ENCODE measurements at places on chromosomes 16 and 17.

GRCh38 chr16:79182616-79183015 lies 417.9 kb downstream of the MAF start:
- no peak for DNase-seq

- DNase-seq = no peak
Observed at GRCh38 chr17:66228887-66229782, at the start of gene APOH. TSS of gene APOH (minus strand) at chr17:66229415. CDS start at chr17:66229379, 36 bp downstream.

- DNase-seq = no peak
Observed at GRCh38 chr16:80752541-80752940, 51.9 kb downstream of the CDYL2 start.

DNA sequence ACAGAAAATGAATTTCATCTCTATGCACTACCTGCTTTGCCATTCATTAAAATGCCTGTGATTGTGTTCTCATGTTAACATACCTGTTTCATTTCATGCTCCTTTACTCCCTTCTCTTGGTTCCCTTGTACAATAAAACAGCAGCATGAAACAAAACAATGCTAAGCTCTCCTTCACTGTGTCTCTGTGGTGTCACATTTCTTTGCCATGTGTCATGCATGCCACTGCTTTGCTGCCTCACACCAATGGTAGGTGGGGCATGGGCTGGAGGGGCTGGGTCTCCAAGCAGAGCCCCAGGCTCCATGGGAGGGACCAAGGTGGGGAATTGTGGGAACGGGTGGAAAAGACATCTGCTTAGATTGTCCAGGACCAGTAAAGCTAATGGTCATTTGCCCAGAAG lies 83.6 kb downstream of the RGS9 start:
- DNase-seq = no peak

GRCh38 chr16:84096447-84097005 lies 20.2 kb downstream of the MBTPS1 start:
- DNase-seq = no peak

- no peak for DNase-seq
Observed at GRCh38 chr16:53453928-53454327, 19.7 kb downstream of the RBL2 start.

GRCh38 chr17:60914078-60914477 lies 236.4 kb downstream of the BCAS3 start:
- DNase-seq = no peak

- DNase-seq = no peak
Observed at GRCh38 chr16:54053891-54054820, 232.4 kb downstream of the IRX3 start.

DNA sequence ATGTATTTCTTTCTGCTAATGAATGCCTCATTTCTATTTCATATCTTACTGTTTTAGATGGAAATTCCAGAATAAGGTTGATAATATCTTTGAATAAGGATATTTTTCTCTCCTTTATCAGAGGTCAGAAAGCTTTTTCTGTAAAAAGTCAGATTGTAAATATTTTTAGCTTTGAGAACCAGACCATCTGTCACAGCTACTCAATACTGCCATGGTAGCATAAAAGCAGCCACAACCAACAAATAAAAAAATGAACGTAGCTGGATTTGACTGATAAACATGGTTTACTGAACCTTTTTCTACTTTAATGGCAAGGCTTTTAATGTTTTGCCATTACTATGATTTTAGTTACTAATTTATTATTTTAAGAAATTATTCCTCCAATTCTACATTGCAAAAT lies 217.4 kb upstream of the COX10 start:
- no peak for DNase-seq

- no peak for DNase-seq
Observed at GRCh38 chr17:76496464-76496863, 4.8 kb downstream of the RHBDF2 start.

- no peak for DNase-seq
Observed at GRCh38 chr17:30229012-30229411, 6.5 kb downstream of the SLC6A4 start.

GRCh38 chr16:50740736-50741135 lies 1.1 kb upstream of the CYLD start:
- no peak for DNase-seq

GRCh38 chr17:50218771-50219315 lies 17.4 kb upstream of the COL1A1 start:
- DNase-seq = no peak

- no peak for DNase-seq
Observed at GRCh38 chr16:13254998-13255614, 353.7 kb downstream of the SHISA9 start.

DNA sequence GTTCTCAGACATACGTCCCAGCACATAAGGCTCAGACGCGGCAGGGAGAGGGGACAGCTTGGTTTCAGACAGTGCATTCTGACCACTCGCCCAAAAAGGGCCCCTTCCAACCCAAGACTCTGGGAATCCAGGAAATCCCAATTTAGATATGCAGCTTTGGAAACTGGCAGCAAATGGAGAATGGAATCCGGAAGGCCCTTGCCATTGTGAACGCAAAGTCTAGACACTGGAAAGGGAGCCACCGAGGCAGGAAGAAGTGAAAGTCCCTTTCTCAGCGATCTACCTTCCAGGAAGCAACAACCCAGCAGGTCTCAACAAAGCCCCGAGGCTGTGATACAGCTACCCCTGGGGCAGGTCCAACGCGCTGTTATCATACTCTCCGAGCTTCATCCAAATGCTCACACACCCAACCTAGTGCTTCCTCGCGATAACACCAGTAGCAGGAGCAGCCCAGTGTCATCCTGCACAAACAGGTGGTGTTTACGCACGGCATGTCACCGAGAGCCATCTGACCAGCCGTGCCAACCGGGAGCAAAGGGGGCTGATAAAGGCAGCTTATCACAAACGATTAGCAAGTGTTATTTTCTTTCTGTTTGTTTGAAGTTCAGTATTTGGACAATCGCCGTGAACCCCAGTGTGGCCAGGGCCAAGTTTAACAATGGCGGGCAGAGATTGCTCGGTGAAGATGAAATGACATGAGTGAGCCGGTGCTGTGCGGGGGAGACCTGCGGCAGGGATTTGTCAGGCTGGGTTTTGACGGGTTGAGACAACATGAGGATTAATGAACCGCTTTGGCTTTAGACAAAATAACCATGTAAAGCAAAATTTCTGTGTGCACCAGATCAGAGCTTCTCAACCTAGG lies 240.6 kb downstream of the FOXL1 start:
- DNase-seq = no peak

GRCh38 chr16:89574681-89575246 lies 794 bp upstream of the CPNE7 start:
- no peak for DNase-seq

DNA sequence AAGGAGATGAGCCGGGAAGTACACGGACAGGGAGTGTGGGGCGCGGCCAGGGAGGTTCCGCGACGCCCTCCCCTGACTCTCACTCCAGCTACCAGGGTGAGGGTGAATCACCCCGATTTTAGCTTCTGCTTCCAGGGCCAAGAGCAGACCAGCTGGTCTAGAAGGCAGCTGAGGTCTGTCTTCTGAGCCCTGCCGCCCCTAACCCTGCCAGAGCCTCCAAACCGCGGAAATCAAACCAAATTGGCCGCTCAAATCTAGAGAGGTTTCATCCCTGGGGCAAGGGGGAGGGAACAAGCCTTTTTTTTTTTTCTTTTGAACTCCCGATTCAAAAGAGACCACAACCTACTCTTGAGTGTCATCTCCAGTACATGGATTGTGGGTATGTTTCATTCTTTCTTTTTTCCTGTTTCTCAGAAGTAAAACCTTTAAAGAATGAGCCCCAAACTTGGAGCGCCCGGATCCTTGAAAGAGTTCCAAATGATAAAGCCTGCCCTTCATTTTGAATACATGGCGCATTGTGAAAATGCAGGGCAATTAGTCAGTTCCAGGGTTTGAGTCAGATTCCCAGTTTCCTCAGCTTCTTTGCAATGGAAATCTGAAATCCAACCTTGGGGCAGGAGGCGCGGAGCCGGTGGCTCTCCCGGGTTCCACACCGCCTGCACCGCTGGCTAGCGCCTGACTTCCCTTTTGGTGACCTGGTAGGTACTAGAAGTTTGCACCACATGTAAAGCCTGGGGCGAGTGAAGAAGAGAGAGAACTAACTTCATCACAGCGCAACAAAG lies 16.5 kb upstream of the ZFHX3 start:
- DNase-seq = no peak

DNA sequence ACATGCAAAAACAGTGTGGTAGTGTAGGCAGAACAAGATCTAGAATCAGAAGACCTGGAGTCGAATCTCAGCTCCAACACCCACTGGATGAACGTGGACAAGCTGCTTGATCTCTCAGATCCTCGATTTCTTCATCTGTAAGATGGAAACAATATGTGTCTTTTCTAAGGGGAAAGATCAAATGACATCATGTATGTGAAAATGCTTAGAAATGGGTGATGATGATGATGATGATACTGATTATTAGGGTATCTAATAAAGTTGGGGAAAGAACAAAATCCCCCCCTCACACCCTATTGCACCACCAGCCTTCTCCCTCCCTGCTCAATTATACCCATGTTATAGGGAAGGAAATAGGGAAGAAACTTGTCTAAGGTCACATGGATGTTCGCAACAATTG lies 10.9 kb downstream of the DYNLL2 start:
- DNase-seq = no peak

GRCh38 chr17:1949754-1950153 lies 75.4 kb downstream of the RTN4RL1 start:
- no peak for DNase-seq

- no peak for DNase-seq
Observed at GRCh38 chr17:32241640-32242039, 24.0 kb upstream of the RHBDL3 start.

DNA sequence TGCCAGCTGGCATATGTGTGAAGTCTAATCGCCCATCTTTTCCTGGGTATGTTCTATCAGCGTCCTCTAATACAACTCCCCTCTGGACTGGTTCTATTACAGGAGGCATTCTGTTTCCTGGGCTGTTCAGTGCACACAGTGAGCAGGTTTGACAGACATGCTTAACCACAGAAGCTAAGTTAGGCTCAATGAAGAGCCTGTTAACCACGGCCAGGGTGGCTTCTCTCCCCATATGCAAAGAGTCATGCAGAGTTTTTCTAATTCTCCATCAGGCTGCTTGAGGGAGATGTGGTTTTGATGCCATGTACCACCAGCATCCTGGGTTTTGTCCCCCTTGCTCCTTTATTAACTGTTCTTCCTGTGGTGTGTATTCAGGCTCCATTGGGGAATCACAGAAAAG lies 57.2 kb upstream of the ALOX12 start:
- no peak for DNase-seq

DNA sequence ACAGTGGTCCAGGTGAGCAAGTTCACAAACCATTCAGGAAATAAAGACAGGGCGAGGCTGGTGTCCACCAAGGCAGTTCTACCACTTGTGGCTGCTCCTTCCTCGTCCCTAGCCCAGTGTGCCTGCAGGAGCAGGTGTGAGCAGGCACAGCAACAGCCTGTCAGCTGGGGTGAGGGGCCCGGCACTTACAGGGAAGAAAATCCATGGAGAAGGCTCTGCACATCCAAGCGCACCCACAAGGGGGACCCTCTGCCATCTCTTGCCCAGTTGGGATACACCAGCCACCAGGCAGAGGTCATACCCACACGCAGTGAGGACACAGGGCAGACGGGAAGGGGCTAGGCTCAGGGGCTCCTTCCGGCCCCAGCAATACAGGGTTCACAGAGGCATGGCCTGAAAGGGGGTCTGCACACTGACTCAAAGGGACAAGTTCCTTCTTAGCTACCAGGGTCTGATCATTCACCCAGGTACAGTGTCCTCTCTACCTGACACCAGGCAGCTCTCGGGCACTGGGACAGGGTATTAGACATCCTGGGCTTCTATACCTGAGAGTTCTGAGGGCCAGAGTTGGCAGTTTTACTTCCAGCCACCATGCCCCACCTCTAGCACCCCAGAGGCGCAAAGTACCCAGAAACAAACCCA lies 27.0 kb downstream of the CDIP1 start:
- DNase-seq = no peak

GRCh38 chr17:76048025-76048605 lies 21.0 kb upstream of the EVPL start:
- DNase-seq = no peak

DNA sequence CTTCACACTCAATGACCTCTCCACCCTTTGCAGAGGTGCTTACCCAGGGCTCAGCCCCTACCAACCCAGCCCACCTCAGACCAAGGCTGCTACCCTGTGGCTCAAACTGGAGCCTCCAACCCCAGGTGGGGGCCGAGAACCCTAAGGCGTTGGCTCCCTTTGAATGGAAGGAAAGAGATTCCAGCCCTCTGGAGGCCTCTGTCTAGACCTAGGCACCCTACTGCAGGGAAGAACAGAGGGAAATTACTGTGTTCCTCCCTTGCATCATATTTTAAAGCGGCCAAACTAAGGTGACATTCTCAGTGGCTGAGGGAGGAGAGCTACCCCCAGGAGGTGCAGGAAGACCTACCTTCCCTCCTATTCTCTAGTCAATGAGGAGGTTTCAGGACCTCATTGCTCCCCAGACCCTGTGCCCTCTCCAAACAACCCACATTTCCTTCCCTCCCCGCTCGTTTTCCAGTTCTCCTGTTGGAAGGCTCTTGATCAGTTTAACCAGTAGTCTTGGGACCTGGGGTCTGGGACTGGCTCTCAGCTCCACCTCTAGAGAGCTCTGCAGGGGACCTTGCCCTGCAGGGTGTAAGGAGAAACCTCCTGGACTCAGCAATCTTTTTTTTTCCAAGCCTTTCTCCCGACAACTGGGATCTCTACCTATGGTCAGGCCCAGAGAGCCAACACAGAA lies 5.5 kb upstream of the HOXB8 start:
- DNase-seq = no peak

- DNase-seq = no peak
Observed at GRCh38 chr16:72840631-72841381, 207.1 kb downstream of the ZFHX3 start.

DNA sequence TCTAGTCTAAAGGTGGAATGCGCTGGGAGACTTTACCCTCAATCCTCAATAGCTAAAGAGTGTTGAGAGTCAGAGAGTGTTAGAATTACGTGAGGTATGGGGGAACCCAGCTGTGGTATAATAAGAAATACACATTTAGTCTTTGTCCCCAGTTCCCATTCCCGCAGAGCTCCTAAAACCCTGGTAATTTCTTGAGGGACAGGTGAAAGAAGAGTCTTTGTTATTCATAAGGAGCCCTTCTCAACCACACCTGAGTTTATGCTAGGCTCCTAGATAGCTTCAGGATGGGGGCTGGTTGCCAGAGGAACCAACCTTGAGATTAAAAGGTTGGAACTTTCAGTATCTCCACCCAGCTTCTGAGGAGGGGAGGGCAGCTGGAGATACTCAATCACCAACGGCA lies 5.8 kb downstream of the ZNF18 start:
- no peak for DNase-seq

- DNase-seq = no peak
Observed at GRCh38 chr17:1002412-1002753, 5.5 kb downstream of the TIMM22 start.

GRCh38 chr17:57537524-57538410 lies 207.3 kb downstream of the CCDC182 start:
- no peak for DNase-seq

DNA sequence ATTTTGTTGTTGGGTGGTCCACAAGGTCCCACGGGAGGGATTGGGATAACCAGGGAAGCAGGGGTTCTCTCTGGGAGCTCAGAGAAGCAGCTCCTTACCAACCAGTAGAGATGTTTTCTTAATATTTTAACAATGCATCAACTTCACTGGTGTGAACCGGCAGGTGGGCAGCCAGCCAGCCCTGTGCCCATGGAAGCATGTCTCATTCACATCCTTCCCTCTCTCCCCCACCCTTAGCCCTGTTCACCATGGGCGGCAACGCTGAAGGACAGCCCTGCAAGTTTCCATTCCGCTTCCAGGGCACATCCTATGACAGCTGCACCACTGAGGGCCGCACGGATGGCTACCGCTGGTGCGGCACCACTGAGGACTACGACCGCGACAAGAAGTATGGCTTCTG lies 9.3 kb downstream of the MMP2 start:
- DNase-seq = no peak

GRCh38 chr16:67530013-67530939 lies 1.6 kb downstream of the RIPOR1 start:
- DNase-seq = no peak

GRCh38 chr17:28053044-28053670 lies 10.7 kb downstream of the NLK start:
- DNase-seq = no peak

All from activated gamma-delta T cell (primary cell).